ENCODE measurements at places on chromosomes 12 and 14. TPM values are rescaled to one million over a fixed set of nuclear protein-coding genes. Genes with fewer than 3 reads are reported as not detected.

DNA sequence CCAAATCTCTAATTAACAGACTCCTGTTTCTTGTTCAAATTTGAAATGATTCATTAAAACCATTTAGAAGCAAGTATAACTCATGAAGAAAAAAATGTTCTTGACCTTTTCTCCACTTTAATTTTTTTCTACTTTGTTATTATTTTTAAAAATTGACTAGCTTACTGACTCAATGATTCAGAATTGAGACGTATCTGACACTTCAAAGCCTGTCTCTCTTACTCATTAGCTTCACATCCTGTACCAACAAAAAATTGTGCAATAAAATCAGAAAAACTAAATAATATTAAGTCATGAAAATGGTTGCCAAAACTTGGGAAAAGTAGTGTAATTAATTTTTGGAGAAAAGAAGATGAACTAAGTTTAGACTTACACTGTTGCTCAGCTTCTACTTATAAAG, 331.2 kb downstream of the SLC16A7 start:
- DNase-seq, result no peak

GRCh38 chr12:122205053-122205925, 1.8 kb downstream of the B3GNT4 start:
- no peak for DNase-seq

DNA sequence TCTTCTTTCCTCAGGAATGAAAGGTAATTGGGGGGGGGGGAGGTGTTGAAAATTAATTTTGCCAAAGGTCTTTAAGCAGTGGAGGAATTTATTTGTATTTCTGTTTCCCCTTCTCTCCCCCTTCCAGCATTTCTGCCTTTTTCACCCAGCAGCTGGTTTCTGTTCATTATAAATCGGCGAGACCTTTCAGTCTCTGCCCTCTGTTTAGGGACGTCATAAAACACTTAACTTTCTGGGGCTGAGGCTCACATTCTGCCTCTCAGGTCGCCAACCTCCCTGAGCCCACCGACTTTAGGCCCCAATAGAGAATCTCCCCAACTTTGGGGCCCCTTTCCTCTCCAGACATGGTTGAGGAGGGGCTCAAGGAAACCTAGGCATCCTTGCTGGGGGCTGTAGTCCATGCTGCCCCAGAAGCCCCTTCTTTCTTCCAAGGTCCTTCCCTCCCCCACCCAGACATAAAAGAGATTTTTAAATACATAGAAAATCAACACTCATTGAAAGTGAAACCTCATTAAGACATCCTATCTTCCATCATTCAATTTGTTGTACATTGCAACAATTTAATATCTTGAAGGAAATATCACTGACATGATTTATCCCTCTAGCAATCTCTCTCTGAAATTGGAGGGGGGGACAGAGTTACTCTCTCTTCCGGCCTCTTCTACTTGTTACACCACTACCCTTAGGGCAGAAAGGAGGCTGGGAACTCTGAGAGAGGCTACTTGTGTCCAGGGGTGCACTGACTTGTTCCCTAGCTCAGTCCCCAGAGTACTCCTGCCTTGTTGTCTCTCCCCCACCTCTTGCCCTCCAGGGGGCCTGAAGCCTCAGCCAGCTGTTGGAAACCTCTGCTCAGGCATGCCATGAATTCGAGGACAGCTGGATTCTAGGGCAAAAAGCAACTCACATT, 2.5 kb upstream of the HOXC6 start:
- DNase-seq, result no peak

DNA sequence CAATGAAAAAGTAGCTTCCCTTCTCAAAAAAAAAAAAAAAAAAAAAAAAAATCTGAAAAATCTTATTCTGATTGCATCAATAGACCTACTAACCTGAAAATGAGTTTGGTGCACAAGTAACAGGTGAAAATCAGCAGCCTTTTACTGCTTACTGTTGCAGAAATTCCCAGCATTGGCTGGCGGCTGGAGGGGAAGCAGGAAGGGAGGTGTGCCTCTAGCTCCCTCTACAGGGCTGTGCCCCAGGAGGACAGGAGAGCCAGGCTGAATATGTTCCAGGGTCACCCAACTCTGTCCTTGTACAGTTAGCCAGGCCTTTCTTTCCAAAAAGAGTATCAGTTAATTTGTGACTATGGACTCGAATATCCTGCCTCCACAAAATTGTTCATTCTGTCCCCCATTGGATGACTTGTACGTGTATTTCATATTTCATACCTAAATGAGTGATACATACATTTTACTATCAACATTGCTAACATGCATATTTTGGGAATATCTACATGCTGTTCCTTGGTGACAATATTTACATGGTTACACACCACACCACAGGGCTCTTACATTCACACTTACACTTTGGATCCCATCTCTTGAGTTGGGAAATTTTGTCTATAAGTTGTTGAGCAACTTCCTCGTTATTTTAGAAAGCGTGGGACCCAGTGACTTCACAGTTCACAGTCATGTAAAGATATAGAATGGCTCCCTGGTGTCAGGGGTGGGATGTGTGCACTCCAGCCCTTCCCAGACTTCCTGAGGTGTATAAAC, 124.8 kb downstream of the SAMD4A start:
- no peak for DNase-seq

DNA sequence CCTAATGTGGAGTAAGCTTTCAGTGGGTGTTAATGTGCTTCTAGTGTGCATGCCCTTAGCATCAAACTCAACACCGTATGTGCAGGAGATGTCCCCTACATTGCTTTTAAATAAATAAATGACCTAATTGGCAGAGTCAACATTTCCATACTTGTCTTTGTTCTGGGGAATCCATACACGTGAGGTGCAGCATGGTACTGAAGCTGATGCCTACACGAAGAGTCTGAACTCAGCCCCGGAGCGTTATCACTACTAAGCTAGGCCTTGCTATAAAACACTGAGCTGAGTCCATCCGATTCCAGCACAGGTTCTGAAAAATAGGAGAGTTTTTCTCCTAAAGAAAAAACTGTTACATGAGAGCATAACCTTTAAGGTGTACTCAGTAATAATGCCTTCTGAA, 125.0 kb upstream of the DYRK2 start:
- DNase-seq, result no peak

- DNase-seq, result no peak
Observed at GRCh38 chr12:25843976-25844375, 114.5 kb upstream of the RASSF8 start.

GRCh38 chr12:118714500-118714899, 266.8 kb upstream of the SRRM4 start:
- DNase-seq, result no peak

- no peak for DNase-seq
Observed at GRCh38 chr14:51908086-51908485, 47.7 kb downstream of the GNG2 start.

DNA sequence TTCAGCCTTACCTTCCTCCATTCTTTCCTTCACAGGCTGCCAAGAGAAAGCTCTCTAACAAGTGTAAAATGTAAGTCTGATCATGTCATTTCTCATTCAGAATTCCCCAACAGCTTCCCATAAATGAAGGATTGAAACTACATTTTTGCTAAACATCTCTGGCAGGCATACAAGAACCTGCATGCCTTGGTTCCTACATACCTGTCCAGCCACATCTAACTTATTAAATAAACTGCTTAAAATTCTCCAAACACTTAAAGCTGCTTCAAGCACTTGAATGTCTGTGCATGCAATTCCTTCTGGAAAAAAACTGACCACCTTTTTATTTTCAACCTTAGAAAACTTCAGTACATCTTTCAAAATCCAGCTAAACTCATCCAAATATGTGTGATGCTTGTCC, 84.4 kb upstream of the DCN start:
- no peak for DNase-seq

- DNase-seq, result no peak
Observed at GRCh38 chr14:100524933-100525243, 62.3 kb downstream of the BEGAIN start.

- no peak for DNase-seq
Observed at GRCh38 chr14:89892953-89893352, 61.6 kb downstream of the EFCAB11 start.

DNA sequence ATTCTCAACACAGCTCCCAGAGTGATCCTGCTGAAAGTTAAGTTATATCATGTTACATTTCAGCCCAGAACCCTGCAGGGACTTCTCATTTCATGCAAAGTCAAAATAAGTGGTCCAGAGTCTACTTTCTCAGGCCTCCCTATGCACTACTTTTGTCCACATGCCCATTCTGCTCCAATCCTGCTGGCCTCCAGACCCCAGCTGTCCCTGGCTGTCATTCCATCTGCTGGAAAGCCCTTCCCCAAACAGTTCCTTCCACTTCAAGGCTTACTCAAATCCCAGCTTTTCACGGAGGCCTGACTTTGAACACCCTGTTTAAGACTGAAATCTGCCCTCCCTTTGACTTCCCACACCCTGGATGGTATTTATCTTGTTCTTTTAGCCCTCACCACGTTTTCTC, 109.8 kb upstream of the DNM1L start:
- no peak for DNase-seq

GRCh38 chr12:65162609-65163008, 6.8 kb upstream of the LEMD3 start:
- DNase-seq, result no peak

DNA sequence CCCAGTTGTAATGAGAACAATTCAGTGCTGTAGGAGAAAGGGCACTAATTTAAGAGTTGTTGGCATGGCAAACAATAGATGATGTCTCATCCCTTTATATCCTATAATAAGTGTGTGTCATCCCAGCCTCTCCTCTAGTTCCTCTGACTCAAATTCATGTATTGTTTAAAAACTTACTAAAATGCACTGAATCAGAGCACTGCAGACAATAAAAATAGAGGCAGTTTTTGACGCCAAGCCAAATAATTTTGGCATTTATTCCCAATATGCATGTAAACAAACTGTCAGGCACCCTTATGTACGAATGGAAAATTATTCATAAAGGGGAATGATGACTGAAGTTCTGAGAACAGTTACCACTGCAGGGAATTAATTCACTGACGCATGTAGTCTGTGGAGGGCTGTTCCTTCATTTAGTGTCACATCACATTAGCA, 57.9 kb upstream of the TMX1 start:
- DNase-seq, result peak; percentile 10

DNA sequence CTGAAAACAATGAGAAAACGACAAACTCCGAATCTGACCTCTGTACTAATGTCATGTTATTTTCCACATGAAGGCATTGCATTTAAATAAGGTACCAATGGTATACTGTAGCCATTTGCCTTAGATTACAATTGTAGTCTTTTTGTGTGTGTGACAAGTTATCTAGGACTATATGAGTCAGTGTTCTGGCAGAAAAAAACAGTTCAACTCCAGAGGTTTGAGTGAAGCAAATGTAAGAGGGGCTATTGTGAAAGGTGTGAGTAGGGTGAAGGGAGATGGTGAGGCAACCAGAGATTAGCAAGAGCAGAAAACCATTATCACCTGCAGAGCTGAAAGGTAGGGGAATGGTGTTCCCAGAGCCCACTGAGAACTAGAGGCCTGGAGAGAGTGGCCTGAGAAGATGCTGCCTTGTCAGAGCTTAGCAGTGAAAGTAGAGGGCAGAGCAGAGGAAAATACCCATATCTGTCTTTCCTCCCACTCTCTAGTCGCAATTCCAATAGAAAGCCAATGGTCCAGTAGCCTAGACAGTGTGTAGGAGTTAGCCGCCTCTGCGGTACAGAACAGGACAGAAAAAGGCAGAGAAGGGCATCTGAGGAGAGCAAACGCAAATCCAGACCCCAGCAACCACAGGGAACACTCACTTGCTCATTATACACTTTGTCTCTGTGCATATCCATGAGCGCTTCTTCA, 112.2 kb downstream of the DYRK2 start:
- no peak for DNase-seq

DNA sequence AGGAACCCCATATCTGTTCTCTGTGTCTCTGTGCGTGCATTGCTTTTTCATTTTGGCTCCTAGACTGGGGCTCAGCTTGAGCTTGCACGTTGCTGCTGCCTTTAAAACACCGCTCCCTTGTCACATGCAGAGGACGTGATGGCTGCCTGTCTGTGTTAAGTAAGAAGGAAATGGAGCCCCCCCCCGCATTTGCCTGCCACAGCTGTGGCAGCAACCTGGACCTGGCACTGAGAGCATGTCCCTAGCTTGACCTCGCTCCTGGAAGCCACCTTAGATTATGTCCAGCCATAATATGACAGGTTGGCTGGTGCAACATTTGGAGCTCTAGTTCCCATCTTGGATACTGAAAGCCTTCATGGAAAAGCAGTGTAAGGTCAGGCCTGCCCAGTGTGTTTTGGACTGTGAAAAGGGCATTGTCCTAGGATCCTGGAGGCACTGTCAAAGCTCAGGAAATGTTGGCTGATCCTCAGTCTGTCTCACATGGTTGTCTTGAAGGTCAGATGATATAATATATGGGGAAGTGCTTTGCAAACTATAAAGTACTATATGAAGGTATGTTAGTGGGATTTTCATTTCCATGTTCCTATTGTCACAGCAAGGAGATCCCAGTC, 73.8 kb downstream of the PRKCH start:
- no peak for DNase-seq

- DNase-seq, result no peak
Observed at GRCh38 chr12:96513166-96513565, 23.8 kb downstream of the CFAP54 start.

GRCh38 chr14:102544747-102545460, 35.3 kb upstream of the ANKRD9 start:
- no peak for DNase-seq

GRCh38 chr14:32339188-32339587, 10.1 kb downstream of the AKAP6 start:
- DNase-seq, result no peak

GRCh38 chr12:92621312-92621711, 81.5 kb upstream of the PLEKHG7 start:
- no peak for DNase-seq

DNA sequence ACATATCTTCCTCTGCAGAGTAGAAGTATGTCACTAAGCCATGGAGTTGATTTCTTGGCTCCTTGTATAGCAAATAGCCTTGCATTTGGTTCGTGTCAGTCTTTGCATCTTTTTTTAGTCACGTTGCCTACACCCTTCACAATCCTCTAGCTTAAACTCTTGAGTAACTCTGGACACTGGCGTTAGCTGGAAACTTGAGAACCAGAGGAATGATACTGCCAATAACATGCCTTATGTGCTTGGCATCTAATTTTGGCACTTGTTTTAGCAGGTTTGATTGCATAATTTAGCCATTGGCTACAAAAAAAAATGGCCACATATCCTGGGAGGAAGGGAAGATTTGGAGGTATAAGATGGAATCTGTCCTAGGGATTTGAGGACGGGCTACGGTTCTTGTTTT, 136.2 kb downstream of the ETV6 start:
- no peak for DNase-seq

GRCh38 chr14:97021571-97022168, 224.5 kb downstream of the VRK1 start:
- no peak for DNase-seq

- DNase-seq, result no peak
Observed at GRCh38 chr12:25249931-25250738, 594 bp downstream of the KRAS start.

The TCL1A gene
- total RNA-seq, result not detected

The TAS2R9 gene
- 0.18 TPM for total RNA-seq

The DPY19L2 gene
- 3.5 TPM for total RNA-seq

The KLHL33 gene
- total RNA-seq, result not detected

The APPL2 gene
- total RNA-seq, result 24.3 TPM

The KRT6A gene
- not detected for total RNA-seq

The MFAP5 gene
- total RNA-seq, result not detected

The C14orf39 gene
- 0.24 TPM for total RNA-seq

The DNAJC22 gene
- total RNA-seq, result 0.48 TPM

The SLC25A29 gene
- 119 TPM for total RNA-seq

The KRT81 gene
- total RNA-seq, result not detected

The ERP27 gene
- not detected for total RNA-seq

Measured in glomerular endothelial cell (primary cell).